ENCODE measurements at places on chromosomes 3 and 15. TPM values are rescaled to one million over a fixed set of nuclear protein-coding genes. Genes with fewer than 3 reads are reported as not detected.

GRCh38 chr15:68208636-68209240 is 3.6 kb upstream of the CALML4 start:
- H3K27ac ChIP-seq = peak overlapping the region; percentile 48
- H3K36me3 ChIP-seq = peaks cover 18% of the 10 kb centered on the region
- H3K4me3 ChIP-seq = no peak overlapping the region
- peaks cover 13% of the 10 kb centered on the region for H3K4me1 ChIP-seq
- DNase-seq = no peak
- no peaks in the 10 kb centered on the region for H3K27me3 ChIP-seq

The ZKSCAN7 gene
- total RNA-seq = 4.5 TPM

The OIP5 gene
- 21.6 TPM for total RNA-seq

DNA sequence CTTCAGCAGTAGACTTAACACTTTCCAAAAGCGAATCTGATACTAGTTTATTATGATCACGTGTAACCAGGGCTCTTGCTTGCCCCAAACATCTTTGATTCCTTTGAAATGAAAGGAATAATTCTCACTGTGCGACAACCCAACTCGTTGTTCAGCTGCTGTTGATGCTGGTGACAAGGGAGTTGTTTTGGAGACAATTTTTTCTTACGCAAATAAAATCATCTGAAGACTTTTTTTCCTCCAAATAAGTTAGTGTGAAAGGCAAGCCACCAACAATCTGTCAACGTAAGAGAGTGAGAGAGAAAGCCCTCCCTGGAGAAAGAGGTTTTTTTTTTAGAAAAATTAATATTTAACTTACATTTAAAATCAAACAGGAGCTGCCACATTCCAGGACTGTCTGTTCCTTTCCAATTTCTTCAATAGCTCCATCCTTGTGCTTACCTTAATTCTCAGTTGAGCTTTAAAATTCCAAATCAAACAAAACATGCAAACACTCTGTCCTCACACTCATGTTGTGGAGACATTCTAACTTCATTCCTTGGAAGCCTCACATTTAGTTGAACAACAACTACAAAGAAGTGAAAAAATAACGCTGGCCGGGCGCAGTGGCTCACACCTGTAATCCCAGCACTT is 4.9 kb upstream of the P3H2 start:
- no peaks in the 10 kb centered on the region for H3K4me1 ChIP-seq
- no peak overlapping the region for H3K27ac ChIP-seq
- peaks cover 35% of the 10 kb centered on the region for H3K27me3 ChIP-seq
- H3K36me3 ChIP-seq = no peaks in the 10 kb centered on the region
- no peak overlapping the region for H3K4me3 ChIP-seq

The CCDC51 gene
- 28.2 TPM for total RNA-seq

DNA sequence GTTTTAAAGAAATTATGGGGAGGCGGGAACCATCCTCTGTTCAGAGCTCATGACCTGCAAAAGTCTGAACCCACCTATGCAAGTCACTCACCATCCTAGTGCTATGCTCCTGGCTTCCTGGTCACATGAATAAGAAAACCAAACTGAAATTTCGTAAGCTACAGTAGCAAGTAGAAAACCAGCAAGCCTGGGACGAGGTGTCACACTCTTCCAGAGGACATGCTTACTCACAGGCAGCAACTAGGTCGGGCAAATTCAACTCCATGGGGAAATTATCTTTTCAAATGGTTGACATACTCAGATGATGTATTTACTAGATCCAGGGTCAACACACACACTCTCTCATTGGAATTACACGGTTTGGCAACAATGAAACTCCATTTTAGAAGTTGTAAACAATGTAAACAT is 31.3 kb downstream of the LDHAL6B start:
- H3K4me1 ChIP-seq = peaks cover 7% of the 10 kb centered on the region
- peaks cover 10% of the 10 kb centered on the region for H3K36me3 ChIP-seq
- H3K4me3 ChIP-seq = no peak overlapping the region
- no peak for DNase-seq
- peaks cover 7% of the 10 kb centered on the region for H3K27me3 ChIP-seq

GRCh38 chr15:28085489-28086174 is 13.5 kb downstream of the OCA2 start:
- peaks cover 8% of the 10 kb centered on the region for H3K36me3 ChIP-seq
- no peak overlapping the region for H3K27ac ChIP-seq
- no peak overlapping the region for H3K4me3 ChIP-seq
- no peak for DNase-seq

DNA sequence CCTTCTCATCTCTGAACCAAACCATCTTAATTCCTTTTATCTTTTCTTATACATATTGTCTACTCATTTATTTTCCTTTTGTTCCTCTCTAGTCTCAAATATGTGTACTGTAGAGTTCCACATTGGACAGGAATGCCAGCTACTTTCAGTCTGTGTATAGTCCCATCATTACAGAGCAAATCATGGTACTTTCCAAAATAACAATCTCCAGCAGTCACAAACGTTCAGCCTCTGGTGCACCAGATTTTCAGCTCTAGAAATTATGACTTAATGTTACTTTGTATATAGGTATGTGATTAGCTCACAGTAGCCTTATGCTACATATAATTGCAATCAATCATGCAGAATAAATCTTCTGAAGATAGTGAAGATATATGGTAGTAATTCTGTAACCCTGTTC is 32.5 kb upstream of the TM4SF4 start:
- H3K4me1 ChIP-seq = no peaks in the 10 kb centered on the region
- peaks cover 13% of the 10 kb centered on the region for H3K27me3 ChIP-seq
- no peaks in the 10 kb centered on the region for H3K36me3 ChIP-seq
- H3K27ac ChIP-seq = no peak overlapping the region

GRCh38 chr3:2097641-2098191 is 950 bp upstream of the CNTN4 start:
- no peak overlapping the region for H3K4me3 ChIP-seq
- H3K27me3 ChIP-seq = peaks cover 59% of the 10 kb centered on the region
- H3K27ac ChIP-seq = no peak overlapping the region
- no peaks in the 10 kb centered on the region for H3K36me3 ChIP-seq
- no peak for DNase-seq
- peaks cover 3% of the 10 kb centered on the region for H3K4me1 ChIP-seq

- H3K27me3 ChIP-seq = peaks cover 35% of the 10 kb centered on the region
- DNase-seq = peak; percentile 19
- no peak overlapping the region for H3K4me3 ChIP-seq
- H3K4me1 ChIP-seq = peaks cover 1% of the 10 kb centered on the region
- H3K36me3 ChIP-seq = no peaks in the 10 kb centered on the region
Observed at GRCh38 chr3:10744098-10744465, 71.9 kb upstream of the SLC6A11 start.

DNA sequence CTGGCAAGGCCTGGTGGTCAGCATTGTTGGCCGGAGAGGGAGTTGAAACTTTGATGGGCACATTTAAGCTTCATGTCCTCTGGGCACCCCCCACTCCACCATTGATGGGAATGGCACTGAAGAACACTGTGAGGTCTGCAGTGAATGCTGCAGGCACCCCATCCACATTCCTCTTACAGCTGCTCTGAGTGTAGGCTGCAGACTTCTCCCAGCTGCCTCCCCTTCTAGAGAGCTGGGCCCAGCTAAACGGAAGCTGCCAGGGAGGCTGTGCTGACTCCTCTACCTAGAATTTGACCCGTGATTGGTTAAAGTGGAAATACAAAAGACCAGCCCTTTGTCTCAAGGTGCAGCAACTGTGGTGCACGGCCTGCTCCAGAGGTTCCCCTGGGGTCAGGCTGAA is 10.6 kb downstream of the TMEM158 start:
- no peak for DNase-seq
- no peaks in the 10 kb centered on the region for H3K36me3 ChIP-seq
- no peaks in the 10 kb centered on the region for H3K4me1 ChIP-seq
- H3K27me3 ChIP-seq = peaks cover 33% of the 10 kb centered on the region
- no peak overlapping the region for H3K4me3 ChIP-seq
- H3K27ac ChIP-seq = no peak overlapping the region

GRCh38 chr3:164418414-164418813 is 659.9 kb downstream of the SI start:
- H3K36me3 ChIP-seq = no peaks in the 10 kb centered on the region
- no peaks in the 10 kb centered on the region for H3K27me3 ChIP-seq
- H3K27ac ChIP-seq = no peak overlapping the region
- H3K4me3 ChIP-seq = no peak overlapping the region

- DNase-seq = no peak
- H3K36me3 ChIP-seq = no peaks in the 10 kb centered on the region
- no peak overlapping the region for H3K27ac ChIP-seq
- H3K4me1 ChIP-seq = no peaks in the 10 kb centered on the region
Observed at GRCh38 chr3:164465172-164465571, 613.1 kb downstream of the SI start.

- H3K27me3 ChIP-seq = peaks cover 10% of the 10 kb centered on the region
- H3K36me3 ChIP-seq = peaks cover 4% of the 10 kb centered on the region
- H3K4me1 ChIP-seq = peaks cover 71% of the 10 kb centered on the region
Observed at GRCh38 chr15:70238917-70239316, 141.2 kb upstream of the TLE3 start.

- H3K27me3 ChIP-seq = peaks cover 3% of the 10 kb centered on the region
- no peak for DNase-seq
- H3K36me3 ChIP-seq = no peaks in the 10 kb centered on the region
- H3K4me1 ChIP-seq = no peaks in the 10 kb centered on the region
Observed at GRCh38 chr3:99765042-99765942, 52.4 kb upstream of the CMSS1 start.

The RBM15B gene
- total RNA-seq = 34.5 TPM

The DALRD3 gene
- 22.3 TPM for total RNA-seq

The DLEC1 gene
- 0.12 TPM for total RNA-seq

The SNTN gene
- not detected for total RNA-seq

The PIGZ gene
- 0.27 TPM for total RNA-seq

GRCh38 chr3:186979852-186980251 is 49.5 kb downstream of the ST6GAL1 start:
- H3K4me3 ChIP-seq = no peak overlapping the region
- H3K36me3 ChIP-seq = peaks cover 14% of the 10 kb centered on the region
- H3K4me1 ChIP-seq = no peaks in the 10 kb centered on the region
- no peak overlapping the region for H3K27ac ChIP-seq
- DNase-seq = no peak

DNA sequence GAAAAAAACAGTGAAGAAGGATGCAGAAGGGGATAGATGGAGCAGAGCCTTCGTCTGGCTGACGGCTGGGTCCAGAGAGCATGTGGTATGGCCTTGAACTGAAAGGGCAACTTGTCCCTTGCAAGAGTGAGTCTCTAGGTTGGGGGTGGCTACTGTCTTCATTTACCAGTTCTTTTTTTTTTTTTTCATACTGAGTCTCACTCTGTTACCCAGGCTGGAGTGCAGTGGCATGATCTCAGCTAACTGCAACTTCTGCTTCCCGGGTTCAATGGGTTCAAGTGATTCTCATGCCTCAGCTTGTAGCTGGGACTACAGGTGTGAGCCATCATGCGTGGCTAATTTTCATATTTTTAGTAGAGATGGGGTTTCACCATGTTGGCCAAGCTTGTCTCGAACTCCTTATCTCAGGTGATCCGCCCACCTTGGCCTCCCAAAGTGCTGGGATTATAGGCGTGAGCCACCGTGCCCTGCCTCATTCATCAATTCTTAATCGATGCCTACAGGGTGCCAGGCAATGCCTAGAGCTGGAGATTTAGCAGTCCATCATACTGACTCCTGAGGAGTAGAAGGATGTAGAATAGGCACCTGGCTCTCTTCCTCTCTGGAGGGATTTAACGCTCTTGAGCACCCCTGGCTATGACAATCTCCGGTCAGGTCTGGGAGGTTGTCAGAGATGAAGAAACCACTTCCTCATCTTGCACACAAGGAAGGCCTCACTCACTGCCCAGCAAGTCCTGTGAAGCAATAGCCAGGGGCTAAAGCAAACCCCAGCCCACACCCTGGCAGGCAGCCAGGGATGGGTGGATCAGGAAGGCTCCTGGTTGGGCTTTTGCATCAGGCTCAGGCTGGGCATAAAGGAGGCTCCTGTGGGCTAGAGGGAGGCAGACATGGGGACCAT is at the start of gene CAMP:
TSS of gene CAMP (plus strand) at position 880 of the 898 bp plus-strand sequence. CDS start at position 897, 17 bp downstream.
- H3K27me3 ChIP-seq = no peaks in the 10 kb centered on the region
- DNase-seq = no peak
- no peak within 1 kb of the TSS for H3K4me3 ChIP-seq
- H3K36me3 ChIP-seq = no peaks in the 10 kb centered on the region

GRCh38 chr15:34018021-34018645 is 20.9 kb downstream of the AVEN start:
- H3K36me3 ChIP-seq = peaks cover 20% of the 10 kb centered on the region
- H3K4me1 ChIP-seq = peaks cover 13% of the 10 kb centered on the region
- H3K27me3 ChIP-seq = peaks cover 3% of the 10 kb centered on the region
- DNase-seq = peak; percentile 59

DNA sequence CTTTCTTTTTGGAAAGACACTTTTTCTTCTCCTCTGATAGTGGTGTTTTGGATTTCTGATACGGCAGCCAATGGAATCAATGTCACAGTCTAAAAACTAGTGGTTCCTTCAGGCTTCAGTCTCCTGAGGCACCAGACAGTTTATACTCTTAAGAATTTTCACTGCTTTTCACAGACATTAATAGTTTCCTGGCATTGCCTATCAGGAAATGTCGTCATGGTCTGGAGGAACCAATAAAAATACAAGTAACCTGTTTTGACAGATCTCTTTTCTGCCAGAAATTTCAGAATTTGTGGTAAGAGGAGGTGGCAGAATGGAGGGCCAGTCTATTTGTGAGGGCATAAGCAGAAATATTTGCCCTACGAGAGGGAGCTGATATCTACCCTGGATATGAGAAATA is 44.8 kb downstream of the FILIP1L start:
- H3K27ac ChIP-seq = peak overlapping the region; percentile 38
- H3K27me3 ChIP-seq = no peaks in the 10 kb centered on the region
- no peak overlapping the region for H3K4me3 ChIP-seq
- DNase-seq = no peak
- peaks cover 34% of the 10 kb centered on the region for H3K36me3 ChIP-seq

The SKOR1 gene
- 0.30 TPM for total RNA-seq

The PTH1R gene
- not detected for total RNA-seq

DNA sequence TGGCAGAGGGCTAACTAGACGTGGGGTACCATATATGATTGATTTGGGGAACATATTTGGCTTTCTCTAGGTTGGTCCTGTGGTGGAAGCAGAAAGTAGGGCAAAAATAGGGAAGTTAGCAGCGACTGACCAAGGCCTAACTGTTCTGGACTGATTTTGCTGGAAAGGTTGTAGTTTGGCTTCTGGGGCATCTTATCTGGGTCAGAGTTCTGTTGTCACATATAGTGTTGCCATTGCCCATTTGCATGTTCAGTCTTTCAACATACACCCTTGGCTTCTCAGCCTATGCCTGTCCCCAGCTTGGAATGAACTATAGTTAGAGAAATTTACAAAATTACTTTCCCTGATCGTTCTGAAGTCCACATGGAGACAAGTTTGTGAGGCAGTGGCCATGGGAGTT is 426.5 kb downstream of the TBC1D5 start:
- no peak overlapping the region for H3K27ac ChIP-seq
- peaks cover 12% of the 10 kb centered on the region for H3K36me3 ChIP-seq
- no peak overlapping the region for H3K4me3 ChIP-seq
- H3K4me1 ChIP-seq = no peaks in the 10 kb centered on the region
- H3K27me3 ChIP-seq = no peaks in the 10 kb centered on the region
- DNase-seq = no peak

Data from activated naive CD8-positive, alpha-beta T cell treated with anti-CD3 and anti-CD28 coated beads for 36 hours (primary cell).